ENCODE measurements at places on chromosomes 3 and 15.

DNA sequence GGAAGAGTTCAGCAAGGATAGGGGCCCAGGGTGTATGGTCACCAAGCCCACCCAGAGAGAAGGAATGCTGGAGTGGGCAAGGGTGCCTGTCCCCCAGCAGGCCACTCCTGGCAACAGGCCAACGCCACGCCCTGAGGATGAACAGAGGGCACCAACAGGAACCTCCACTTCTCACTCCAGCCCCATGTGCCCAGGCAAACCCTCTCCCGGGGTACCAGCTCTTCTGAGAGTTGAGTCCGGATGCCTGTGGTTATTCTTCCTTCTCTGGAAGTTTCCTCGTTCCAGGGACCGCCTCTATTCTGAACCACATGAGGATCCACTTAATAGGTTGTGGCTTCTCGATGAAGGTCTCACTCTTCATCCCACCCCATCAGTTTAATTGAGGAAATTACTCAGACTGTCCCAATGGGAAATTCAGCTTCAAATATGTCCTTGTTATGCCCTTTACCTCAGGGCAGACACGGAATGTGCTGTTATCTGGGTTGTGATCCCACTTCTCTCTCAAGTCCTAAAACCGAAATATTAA lies 114.3 kb downstream of the LIPC start:
- no peak for DNase-seq

- no peak for DNase-seq
Measured at GRCh38 chr3:39025222-39025970, 26.3 kb downstream of the SCN11A start.

DNA sequence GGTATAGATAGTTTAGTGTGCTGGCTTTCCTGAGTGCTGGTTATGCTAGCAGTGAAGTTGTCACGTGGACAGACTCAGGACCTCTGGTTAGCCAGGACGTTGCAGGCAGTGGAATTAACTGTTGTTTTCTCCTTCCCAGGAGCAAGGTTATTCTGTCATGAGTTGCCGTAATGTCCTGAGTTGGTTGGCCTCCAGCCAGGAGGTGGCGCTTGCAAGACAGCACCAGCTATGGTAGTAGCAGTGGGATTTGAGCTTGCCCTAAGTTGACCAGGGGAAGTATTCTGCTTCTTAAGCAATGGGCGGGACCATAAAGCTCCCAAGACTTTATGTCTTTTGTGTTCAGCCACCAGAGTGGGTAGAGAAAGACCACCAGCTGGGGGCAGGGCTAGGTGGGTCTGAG lies 240.7 kb upstream of the DNAJC19 start:
- DNase-seq: no peak

DNA sequence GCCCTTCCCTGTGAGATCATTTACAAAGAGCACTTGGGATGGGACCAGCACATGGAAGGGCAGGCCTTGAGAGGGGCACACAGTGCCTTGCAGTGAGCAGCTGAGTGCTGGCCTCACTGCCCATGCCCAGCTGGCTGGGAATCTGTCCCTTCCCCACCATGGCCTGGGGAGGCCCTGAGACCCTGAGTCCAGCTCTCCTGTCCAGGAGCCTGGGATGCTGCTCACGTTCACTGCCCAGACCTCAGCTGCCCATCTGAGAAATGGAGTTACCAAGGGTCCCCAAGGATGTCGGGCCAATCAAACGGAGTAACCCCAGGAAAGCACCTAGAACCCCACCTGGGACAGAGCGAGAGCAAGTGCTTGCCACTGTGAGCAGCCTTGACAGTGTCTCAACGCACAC lies 35.6 kb downstream of the WNT7A start:
- DNase-seq: no peak

DNA sequence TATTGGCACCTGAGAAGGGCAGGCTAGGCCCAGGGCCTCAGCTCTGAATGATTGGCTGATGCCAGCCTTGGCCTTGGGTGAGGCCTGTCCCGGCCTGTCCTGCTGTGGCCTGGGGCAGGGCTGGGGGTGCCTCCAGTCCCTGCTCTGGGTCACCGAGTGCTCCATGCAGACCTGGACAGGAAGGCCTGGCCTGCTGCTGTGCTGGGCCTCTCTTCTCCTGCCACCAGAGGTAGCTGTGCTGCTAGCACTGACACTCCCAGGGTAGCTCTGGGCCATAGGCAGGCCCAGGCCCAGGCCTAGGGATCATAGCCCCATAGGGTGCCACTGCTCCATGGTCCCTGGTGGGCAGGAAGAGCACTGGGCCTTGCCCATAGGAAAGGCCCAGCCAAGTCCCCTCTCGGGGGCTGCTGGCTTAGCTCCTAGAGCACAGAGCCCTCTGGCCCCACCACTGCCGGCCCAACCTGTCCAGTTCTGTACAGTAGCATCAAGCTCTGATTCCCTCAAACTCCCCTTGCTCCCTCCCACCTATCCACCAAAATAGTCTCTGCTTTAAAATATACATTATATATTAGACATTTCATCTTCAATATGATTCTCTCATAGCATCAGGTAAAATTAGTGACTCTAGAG lies 18.2 kb downstream of the ABTB1 start:
- no peak for DNase-seq

DNA sequence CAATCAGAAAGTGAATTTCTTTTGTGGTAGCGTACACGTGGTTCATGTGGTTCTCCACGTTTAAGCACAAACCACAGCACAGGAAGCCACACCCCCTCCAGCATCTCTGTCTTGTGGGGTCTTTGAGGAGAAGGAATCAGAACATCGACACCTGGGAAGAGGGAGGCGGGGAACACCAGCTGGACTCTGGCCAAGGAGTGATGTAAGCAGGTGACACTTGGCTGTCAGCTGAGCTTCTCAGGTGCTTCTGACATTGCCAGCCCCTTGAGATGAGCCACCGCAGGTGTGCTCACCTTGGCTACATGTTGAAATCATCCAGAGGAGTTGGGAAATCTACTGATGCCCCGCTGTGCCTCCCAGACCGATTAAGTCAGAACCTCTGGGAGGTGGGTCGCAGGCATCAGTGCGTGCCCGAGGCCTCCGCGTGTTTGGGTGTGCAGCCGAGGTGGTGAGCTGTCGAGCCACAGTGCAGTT lies 85.0 kb downstream of the FAM81A start:
- peak; percentile 13 for DNase-seq

DNA sequence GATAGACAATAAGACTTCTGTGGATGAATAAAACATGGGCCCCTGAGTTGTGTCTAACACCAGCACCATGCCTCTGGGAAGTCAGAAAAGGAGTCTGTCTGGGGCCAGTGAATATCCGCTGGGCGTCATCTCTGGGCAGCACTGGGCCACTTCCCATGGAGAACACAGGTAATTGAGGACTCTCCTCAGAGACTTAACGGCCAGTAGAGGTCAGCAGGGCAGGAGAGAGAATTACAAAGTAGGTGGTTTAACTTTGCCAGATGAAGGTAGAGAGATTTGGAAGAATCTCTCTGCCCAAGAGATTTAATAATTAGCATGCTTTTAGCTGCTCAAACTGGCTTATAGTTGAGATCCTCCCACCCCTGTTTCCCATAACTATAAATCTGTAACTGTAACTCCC lies 65.7 kb downstream of the OCA2 start:
- no peak for DNase-seq

GRCh38 chr3:11690863-11691766 lies 47.4 kb upstream of the VGLL4 start:
- no peak for DNase-seq

- no peak for DNase-seq
Measured at GRCh38 chr3:195761123-195761566, 40.4 kb downstream of the MUC20 start.

DNA sequence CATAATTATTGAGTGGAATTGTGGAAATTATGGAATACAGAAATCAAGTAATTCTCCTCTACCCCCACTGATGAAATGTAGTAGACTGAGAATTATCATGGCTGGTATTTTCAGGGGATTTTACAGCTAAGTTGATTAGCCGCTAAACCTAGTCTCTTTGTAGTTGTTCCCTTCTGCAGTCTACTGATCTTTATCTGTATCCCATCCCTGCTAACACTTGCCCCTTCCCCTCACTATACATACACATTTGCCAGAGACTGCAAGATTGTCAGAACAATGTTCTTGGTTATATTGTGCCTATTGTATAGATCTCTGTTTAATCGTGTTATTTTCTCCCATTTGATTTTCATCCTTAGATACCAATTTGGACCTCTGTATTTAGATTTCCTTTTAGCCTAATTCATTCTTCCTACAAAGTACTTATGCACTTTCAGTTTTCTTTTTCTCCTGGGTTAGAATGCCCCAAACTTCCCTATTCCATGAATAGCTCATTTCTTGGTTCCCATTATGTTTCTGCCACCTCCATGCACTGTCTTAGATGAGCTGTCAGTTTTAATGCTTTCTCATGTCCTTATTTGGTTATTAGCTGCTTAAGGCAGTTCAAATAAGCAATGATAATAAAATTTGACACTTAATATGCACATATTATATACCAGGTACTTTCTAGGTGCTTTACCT lies 86.9 kb downstream of the CDIN1 start:
- no peak for DNase-seq

- DNase-seq: no peak
Measured at GRCh38 chr3:12981306-12982275, 91.6 kb downstream of the IQSEC1 start.

GRCh38 chr3:81152156-81152555 lies 609.3 kb downstream of the GBE1 start:
- no peak for DNase-seq

DNA sequence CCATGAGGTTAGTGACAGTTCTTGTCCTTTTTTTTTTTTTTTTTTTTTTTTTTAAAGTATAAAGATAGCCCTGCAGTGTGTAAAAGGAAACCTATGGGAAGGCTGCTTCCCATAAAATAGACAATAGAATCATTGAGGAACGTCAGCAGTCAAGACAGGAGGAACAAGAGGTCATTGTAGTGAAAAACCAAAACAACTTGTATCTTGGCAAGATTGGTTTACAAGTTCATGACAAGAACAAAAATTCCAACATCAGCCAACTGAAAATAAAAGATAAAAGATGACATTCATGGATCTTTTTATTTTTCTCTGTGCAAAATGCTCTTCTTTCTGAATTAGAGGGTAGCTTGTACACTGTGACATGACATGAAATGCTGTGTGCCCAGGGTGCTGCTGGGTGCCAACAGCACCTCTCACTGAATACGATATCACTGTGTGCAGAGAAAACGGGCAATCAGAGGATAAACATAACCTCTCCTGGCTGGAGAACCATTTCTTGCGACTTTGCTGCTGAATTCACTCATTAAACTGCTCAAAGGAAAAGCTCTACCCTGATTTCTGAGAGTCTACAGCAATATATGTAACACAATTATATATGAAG lies 30.1 kb upstream of the IP6K2 start:
- no peak for DNase-seq

DNA sequence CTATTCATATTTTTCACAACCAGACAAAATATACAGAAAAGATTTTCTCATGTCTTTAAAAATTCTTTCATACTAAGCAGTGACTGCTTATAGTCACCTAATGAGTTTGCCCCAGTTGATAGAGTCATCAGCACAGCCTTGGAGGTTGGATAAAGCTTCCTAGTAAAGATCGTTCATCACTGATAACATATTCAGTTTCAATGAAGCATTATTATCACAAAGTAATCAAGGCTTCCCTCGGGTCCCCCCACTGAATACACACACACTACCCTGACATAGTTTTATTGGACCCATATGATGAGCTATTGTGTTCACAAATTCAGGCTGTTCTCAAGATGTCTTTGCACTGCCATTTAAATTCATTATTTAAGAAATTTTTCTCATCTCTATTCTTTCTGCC lies 297.8 kb downstream of the KCNH8 start:
- DNase-seq: no peak

DNA sequence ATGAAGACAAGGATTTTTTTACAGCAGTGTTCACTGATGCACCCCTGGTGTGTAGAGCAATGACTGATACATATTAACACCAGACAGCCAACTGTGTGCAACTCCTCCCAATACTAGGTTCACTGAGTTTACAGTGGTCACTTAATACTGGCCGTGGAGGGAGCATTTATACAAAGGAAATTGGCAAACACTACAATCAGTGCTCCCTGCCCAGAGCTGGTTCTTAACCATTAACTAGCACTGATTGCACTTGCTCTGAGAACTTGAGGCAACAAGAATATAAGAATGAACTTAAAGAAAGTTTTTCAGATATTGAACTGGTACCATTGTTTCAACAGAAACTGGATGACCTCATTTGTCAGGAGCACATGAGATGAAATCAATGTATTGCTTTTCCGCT lies 110.6 kb downstream of the MAGI1 start:
- no peak for DNase-seq

DNA sequence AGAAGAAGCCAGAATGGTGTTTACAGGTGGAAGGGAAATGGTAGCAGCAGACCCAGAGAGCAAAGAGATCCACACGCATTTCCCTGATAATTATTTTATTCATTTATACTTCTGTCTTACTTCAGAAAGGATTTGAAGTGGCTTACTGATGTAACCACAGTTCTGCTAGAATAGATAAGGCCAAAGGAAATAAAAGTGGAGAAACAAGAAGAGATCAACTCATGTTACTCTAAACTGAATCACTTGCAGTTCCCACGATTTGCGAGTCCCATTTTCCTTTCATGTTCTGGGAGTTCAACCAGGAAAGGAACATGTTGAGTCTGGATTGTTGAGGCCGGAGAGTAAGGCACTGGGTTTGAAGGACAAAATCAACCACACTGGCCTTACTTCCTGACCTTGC lies 151.8 kb downstream of the MYRIP start:
- no peak for DNase-seq

- DNase-seq: peak; percentile 51
Measured at GRCh38 chr15:98421419-98422129, 226.8 kb upstream of the IGF1R start.

DNA sequence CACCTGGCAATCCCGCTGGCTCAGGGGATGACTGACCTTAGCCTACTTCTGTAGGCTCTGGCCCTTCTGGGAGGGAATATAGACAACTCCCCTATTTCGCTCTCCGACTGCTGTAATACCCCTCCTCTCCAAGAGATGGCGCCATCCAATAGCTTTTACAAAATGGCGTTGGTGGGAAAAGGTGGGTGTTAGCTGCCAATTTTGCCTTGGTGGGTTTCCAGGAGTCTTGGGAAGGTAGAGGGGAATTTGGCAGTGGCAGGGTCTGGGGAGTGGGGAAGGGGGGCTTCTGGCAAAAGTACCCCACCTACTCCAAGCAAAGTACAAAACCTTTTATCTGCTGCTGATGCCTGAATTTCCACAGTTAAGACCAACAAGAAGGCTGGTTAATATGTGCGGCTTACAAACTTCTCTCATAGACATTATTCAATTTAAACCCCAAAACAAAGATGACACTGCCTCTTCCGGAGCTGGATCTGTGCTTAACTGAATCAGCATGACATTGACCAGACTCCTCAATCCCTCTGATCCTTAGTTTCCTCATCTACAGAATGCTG lies 62.1 kb downstream of the RASGRF1 start:
- DNase-seq: peak; percentile 7

- no peak for DNase-seq
Measured at GRCh38 chr3:123082370-123083065, 15.7 kb downstream of the PDIA5 start.
